Fibroblast of skin of left quadriceps (primary cell): ENCODE measurements at places on chromosomes 5 and 9.

GRCh38 chr9:116515541-116515940 is 171.6 kb upstream of the TRIM32 start:
- DNase-seq = no peak

- DNase-seq = no peak
Measured at GRCh38 chr5:119313658-119314605, 41.9 kb upstream of the TNFAIP8 start.

- DNase-seq = no peak
Measured at GRCh38 chr5:118752969-118753368, 235.4 kb downstream of the DTWD2 start.

- no peak for DNase-seq
Measured at GRCh38 chr9:133002147-133003070, 23.9 kb downstream of the GFI1B start.

- no peak for DNase-seq
Measured at GRCh38 chr5:96088706-96089498, 127.3 kb upstream of the ELL2 start.
